ENCODE measurements at places on chromosomes 13 and 19. TPM values are rescaled to one million over a fixed set of nuclear protein-coding genes. Genes with fewer than 3 reads are reported as not detected.

The B3GNT8 gene
- 2.3 TPM for total RNA-seq

The HIPK4 gene
- total RNA-seq = 0.19 TPM

DNA sequence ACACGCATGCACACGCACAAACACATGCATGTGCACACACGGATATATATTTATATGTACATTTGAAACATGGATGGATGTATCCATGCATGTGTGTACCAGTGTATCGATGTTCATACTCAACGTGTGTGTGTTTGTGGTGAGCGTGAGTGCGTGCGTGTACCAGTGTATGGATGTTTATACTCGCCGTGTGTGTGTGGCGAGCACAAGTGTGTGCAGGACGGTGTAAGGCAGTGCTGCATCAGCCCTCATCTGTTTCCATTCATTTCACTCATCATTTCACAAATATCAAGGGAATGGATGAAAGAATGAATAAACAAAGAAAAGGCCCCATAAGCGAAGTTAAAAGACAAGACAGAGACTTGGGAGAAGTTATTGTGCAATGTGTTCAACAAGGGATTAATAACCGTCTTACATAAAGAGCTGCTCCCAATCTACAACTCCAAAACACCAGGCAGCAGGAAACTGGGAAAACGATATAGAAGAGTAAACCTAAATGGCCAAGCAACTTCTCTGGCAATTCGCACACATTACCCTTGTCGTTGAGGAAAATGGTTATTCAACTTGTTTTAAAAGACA, 21.7 kb upstream of the MIER2 start:
- ATAC-seq = no peak
- H3K27me3 ChIP-seq = peaks cover 69% of the 10 kb centered on the region
- no peaks in the 10 kb centered on the region for H3K36me3 ChIP-seq
- no peak overlapping the region for H3K4me3 ChIP-seq

- ATAC-seq = no peak
- no peaks in the 10 kb centered on the region for H3K36me3 ChIP-seq
- no peak overlapping the region for H3K4me3 ChIP-seq
- H3K27ac ChIP-seq = no peak overlapping the region
- no peaks in the 10 kb centered on the region for H3K4me1 ChIP-seq
Observed at GRCh38 chr13:101512650-101513049, 60.2 kb downstream of the ITGBL1 start.

The PSG1 gene
- total RNA-seq = not detected
